Large intestine (tissue), 12 donors: ENCODE measurements at places on chromosomes 5 and 9. TPM values are rescaled to one million over a fixed set of nuclear protein-coding genes. Genes with fewer than 3 reads are reported as not detected.

Gene DOCK2
- 6.2 TPM for polyA plus RNA-seq

Gene MEGF10
- 1.3 TPM for polyA plus RNA-seq

Gene ATOX1
- polyA plus RNA-seq: 172 TPM

Gene SYNPO
- 46.7 TPM for polyA plus RNA-seq

DNA sequence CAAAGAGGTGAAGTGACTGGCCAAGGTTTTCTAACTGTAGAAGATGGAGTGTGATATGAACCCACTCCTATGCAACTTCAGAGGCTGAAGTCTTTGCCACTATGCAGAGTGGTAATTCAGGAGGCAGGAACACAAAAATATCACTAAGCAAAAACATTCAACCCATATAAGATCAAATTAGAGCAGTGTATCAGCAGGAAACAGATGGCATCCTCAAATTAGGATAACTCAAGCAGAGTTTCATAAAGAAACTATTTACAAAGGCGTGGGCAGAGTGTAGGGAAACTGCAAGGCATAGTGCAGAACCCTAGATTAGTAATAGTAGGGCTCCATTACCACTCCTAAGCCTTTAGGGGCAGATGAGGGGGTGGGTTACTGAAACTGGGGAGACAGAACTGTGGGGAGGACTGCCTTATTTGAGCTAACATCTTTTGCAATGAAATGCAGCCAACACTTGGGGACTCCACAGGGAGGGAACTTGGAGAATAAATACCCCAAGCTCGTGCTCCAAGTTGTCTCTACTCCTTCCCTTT, 72.2 kb downstream of the PTTG1 start:
- DNase-seq: no peak

DNA sequence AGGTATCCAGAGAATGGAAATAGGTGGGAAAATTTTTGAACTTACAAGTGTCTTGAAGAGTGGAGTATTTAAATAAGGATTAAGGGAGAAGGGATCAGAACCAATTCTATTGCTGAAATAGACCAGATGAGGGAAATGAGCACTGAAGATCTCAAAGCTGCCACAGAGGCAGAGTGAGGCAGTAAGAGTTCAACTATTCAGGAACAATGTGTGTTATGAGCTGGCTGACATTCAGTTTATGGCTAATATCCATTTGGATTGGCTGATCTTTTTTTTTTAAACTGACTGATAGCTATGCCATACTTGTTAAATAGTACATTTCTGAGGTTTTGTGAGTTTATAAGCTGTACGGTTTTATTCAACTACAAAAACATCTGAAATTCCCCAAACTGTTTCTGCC, 95.3 kb upstream of the GNA14 start:
- DNase-seq: no peak

GRCh38 chr9:137721899-137722298, 103.1 kb downstream of the EHMT1 start:
- DNase-seq: no peak

DNA sequence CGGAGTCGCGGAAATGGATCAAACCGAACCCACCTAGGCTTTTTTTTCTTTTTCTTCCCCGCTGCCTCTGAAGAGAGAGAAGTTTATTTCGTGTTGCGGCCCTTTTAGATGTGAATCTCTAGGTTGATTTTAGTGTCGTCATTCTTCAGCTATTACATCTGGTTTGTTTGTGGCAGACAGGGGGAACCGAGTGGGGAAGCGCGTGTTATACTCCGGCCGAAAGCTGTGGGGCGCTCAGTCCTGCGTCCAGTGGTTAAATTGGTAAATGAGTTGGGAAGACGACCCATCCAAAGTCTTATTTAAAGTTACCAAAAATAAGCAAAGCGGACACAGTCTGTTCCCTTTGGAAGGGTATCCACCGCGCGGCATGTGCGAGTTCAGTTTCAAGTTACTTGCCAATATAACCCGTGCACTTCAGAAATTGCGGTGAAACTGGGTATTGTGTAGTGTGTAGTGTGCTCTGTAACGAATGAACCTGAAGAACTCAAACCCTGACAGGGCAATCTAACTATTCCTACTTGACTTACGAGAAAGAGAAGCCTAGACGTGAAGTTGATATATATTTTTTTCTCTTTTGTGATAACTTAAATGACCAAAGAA, 1.3 kb downstream of the MAN2A1 start:
- peak; percentile 87 for DNase-seq

DNA sequence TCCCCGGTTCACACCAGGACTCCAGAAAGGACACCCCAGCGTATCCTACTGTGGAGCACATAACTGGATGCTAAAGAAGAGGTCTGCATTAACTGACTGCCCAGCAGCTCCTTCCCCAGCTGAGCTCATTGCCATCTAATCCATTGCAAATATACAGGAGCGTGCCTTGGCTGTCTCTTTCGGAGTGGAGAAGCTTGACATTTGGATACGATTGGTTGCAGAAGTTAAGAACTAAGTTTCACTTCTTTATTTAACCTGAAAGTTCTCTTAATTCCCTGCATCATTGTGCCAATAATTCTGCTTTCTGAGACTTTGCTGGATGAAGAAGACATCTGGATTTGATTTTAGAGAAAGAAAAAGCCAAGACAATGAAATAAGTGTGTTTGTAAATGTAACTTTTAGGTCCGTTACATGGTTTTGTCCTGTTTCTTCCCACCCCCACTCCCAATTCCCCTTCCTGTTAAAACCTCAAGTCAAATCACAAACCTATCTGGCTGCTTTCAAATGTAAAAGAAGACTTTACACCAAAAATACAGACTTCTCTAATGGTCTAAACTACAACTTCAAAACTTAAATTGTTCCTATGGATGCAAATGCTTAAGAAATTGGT, 33.9 kb downstream of the TAS2R1 start:
- DNase-seq: no peak

GRCh38 chr5:159619826-159620225, 289.5 kb upstream of the IL12B start:
- DNase-seq: no peak

- DNase-seq: no peak
Measured at GRCh38 chr5:40932766-40933165, 23.5 kb downstream of the C7 start.

DNA sequence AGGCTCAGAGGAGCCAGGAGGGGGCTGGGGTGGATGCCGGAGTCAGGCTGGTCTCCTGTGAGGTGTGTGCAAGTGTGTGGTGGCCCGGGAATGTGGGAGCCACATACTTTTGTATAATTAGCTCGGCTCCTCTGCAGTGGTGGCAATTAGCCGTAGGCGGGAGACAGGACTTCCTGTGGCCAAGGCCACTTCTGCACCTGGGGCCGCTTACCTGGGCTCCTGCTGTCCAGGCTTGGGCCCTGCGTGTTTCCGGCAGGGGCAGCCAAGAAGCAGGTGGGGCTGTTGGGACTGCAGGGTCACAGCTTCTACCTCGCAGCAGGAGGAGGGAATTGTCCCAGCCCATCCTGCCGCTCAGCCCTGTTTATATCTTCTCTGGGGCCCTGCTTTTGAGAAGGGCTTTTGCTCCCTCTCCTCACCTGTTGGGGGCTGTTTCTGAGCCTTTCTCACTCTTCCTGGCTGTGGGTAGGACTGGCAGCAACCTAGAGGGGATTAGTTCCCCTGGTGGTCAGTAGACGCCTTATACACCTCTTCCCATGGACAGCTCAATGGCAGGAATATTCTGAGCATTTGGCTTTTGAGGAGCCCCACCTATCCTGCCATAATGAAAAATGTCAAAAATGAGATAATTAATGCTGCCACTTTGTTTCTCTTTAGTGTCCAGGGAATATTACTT, 145.4 kb upstream of the PITX1 start:
- DNase-seq: no peak

DNA sequence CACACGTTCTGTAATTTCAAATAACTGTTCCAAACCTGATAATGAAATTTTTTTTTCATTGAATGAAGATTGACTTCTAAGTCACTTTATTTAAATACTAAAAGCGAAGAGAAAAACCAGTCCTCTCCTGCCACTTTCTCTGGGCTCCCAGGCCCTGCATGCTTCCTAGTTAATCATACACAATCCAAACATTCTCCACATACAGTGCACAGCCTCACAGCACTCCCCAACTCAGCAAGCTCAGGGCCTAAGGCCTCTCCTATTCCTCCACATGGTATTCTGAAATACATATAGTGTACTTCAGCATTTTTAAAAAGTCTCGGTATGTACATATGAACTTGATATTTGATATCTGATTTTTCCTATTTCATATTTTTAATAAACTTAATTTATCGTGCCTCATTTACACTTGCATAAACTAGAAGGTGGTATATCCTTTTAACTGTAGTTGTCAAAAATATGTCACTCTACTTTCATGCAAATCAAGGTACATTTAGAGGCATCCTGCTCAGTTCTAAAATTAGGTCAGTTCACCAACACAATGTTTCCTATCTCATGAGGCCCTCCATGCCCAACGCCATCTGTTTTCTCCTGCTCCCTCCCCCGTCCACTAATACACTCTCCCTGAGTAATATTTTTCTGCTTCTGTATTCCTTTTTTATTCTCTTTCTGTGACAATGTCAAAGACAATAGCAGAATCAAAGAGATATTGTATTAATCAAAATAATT, 206.7 kb downstream of the ARRDC3 start:
- peak; percentile 27 for DNase-seq

DNA sequence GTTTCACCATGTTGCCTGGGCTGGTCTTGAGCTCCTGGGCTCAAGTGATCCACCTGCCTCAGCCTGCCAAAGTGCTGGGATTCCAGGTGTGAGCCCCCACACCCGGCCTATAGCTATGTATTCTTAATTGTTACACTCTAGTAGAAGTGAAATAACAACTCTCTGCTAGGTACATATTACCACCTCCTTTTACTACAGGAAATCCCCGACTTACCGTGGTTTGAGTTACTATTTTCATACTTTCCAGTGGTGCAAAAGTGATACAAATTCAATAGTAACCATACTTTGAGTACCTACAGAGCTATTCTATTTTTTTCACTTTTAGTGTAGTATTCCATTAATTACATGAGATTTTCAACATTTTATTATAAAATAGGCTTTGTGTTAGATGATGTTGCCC, 719 bp downstream of the ARL14EPL start:
- no peak for DNase-seq

- no peak for DNase-seq
Measured at GRCh38 chr5:83492331-83492730, 20.8 kb downstream of the VCAN start.

GRCh38 chr5:11540112-11540511, 364.1 kb downstream of the CTNND2 start:
- DNase-seq: no peak

- no peak for DNase-seq
Measured at GRCh38 chr5:178273665-178274541, 41.3 kb upstream of the PHYKPL start.

DNA sequence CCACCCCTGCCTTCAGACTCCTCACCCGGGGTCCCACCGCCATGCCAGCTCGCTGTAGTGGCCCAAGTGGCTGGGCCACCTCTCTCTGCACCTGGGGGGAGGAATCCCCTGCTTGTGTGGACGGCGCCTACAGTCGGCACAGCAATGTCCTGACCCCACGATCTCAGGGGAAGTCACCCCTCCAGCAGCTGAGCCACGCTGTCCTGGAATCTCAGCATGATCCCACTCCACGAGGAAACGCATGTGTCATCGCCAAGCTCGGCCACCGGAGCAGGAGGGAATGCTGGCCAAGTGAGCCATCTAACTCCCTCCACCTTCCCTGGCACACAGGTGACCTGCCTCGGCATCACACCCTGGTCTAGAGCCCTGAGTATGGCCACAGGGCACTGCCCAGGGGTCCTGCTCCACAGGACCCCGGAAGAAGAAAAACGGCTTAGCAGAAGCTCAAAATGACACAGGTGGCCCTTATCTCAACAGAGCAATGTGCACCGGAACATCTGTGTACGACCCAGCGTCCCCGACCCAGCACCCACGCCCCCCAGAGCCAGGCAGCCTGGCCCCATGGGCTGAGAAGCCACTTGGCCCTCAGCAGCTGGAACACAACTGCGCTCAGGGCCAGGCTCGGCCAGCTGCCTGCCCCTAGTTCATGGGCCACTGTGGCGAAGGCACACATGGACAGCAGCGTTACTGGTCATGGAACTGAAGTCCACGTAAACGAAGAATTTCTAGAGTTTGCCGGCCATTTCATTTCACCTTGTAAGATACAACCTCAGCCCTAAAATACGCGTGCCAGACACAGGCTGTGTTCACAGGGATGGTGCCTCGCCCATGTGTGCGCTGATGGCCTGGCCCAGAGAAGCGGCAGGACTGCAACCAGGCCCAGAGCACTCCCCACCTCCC, 23.4 kb upstream of the CAMSAP1 start:
- no peak for DNase-seq

- no peak for DNase-seq
Measured at GRCh38 chr5:179875741-179876609, 17.4 kb upstream of the MRNIP start.

DNA sequence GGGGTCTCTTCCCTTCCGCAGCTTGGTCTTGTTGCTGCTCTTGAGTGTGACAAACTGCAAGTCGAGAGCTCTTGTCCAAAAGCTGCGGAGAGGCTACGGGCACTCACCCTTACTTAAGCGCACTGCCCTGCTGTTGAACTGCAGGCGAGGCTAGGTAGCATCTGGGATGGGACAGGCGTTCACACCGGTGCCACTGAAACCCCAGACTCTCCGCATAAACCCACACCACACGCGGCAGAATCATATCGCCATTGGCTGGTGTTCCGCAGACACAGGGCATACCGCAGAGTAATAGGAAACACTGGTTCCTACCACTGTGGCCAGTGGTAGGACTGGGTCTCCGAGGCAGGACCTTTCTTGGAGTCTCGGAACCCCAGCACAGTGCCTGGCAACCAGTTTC, 2.2 kb upstream of the NPR3 start:
- DNase-seq: no peak

GRCh38 chr5:83844449-83845068, 123.9 kb upstream of the HAPLN1 start:
- peak; percentile 9 for DNase-seq

- DNase-seq: no peak
Measured at GRCh38 chr5:37900692-37901091, 60.9 kb upstream of the GDNF start.
